Activated T-cell treated with anti-CD3 and anti-CD28 coated beads, Interleukin-2, amount 50 U/mL, for 4 hours (primary cell): ENCODE measurements at places on chromosomes 5 and 9.

- DNase-seq: no peak
Measured at GRCh38 chr9:87294126-87294525, 203.5 kb upstream of the DAPK1 start.

GRCh38 chr5:137372773-137373160, 126.4 kb downstream of the SPOCK1 start:
- DNase-seq: no peak

GRCh38 chr5:112333331-112333781, 85.7 kb downstream of the EPB41L4A start:
- no peak for DNase-seq

GRCh38 chr9:94875300-94876020, 149.0 kb downstream of the AOPEP start:
- no peak for DNase-seq

DNA sequence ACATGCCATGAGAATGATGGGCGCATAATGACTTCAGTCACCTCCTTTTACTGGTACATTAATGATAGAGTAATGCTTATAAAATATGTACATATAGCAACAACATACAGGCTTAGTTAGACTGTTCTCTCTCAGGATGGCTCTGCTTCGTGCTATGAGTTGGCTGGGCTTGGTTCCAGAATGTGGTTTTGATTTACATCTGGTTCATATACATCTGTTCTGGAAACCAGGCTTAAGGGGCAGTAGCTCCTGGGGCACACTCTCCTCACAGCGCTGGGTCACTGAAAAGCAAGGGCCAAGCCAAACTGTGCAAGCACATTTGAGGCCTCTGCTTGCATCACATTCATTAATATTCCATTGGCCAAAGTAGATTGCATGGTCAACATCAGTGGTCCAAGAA, 44.9 kb downstream of the PCSK1 start:
- no peak for DNase-seq

DNA sequence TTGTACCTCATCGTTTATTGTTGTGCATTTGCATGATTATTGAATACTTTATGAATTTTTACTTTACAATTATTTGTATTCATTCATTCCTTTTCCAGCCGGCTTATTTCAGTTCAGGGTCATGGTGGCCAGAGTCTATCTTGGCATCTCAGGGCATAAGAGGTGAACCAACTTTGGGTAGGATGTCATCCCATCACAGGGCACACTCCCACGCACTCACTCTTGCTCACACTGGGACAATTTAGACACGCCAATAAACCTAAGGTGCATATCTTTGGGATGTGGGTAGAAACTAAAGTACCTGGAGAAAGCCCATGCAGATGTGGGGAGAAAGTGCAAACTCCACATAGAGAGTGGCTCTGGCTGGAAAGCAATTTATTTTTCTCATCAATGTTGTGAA, 158.1 kb upstream of the MAST4 start:
- DNase-seq: no peak

GRCh38 chr9:20725675-20726074, 41.6 kb downstream of the FOCAD start:
- no peak for DNase-seq

- DNase-seq: peak; percentile 48
Measured at GRCh38 chr9:111937781-111938426, 41.3 kb downstream of the UGCG start.

DNA sequence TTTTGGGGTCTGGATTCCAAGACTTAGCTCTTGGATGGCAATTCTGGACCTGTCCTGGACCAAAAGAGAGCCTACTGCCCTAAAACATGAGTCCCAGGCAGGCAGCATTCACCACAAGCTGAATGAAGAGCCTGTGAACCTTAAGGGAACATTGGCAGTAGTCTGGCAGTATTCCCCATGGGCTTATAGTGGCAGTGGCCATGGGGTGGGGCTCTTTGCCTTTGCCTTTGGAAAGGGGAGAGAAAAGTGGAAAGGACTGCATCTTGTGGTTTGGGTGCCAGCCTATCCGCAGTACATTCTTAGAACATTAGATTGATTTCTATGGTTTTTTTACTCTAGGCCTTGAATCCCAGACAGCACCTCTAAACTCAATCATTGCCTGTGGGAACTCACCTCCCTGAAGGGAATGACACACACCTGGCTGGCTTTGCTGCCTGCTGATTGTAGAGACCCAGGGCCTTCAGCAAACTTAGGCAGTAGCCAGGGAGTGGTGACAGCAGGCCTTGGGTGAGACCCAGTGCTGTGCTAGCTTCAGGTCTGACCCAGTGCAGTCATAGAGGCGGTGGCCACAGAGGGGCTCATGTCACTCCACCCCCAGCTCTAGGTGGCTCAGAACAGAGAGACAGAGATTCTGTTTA, 216.3 kb downstream of the CETN3 start:
- no peak for DNase-seq

DNA sequence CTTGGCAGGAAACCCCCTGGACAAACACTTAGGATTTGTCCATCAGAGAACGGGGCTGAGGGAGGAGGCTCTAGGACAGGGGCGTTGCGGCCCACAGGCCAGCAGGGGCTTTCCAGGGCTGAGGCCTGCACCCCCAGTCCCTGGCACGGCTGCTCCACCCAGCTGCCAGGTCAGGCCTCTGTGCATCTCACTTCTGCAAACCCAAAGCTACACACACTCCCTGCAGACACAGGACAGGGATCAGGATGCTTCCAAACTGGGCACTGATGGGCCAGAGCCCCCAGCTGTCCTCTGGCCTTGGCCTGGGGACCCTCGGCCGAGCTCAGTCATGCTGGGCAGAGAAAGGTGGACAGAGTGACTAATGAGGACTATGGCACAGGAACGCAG, 106.2 kb upstream of the SARDH start:
- no peak for DNase-seq

DNA sequence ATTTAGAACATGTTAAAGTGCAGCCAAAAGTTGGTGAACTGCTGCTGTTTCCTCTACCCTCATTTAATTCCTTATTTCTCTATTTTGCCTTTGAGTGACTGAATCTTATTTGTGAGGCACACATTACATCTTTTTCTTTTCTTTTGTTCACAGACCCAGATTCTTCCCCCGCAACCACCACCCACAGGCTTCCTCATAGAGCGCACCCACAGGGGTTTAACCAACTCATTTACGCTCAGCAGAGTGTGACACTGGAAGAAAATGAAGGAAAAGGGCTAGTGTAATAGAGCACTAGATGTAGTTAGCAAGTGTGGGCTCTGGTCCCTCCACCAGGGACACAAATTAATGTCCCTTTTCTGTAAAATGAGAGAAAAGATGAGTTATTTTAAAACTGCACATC, 200.7 kb downstream of the PARP8 start:
- no peak for DNase-seq

DNA sequence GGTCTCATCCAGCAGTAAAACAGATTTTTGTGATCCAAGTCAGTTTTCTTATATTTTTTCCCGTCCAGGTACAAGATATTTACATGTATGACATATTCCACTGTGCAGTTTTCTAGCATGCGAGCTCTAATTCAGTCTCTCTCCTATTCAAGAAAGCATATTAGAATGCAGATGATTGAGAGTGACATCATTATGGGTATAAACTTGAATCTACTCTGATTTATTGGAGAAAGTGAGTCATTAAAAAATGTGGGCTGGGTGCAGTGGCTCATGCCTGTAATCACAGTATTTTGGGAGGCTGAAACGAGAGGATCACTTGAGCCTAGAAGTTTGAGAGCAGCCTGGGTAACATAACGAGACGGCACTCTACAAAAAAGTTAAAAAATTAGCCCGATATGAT, 6.2 kb downstream of the FER start:
- DNase-seq: no peak

- DNase-seq: peak; percentile 75
Measured at GRCh38 chr5:149442563-149443182, 63.6 kb upstream of the IL17B start.

DNA sequence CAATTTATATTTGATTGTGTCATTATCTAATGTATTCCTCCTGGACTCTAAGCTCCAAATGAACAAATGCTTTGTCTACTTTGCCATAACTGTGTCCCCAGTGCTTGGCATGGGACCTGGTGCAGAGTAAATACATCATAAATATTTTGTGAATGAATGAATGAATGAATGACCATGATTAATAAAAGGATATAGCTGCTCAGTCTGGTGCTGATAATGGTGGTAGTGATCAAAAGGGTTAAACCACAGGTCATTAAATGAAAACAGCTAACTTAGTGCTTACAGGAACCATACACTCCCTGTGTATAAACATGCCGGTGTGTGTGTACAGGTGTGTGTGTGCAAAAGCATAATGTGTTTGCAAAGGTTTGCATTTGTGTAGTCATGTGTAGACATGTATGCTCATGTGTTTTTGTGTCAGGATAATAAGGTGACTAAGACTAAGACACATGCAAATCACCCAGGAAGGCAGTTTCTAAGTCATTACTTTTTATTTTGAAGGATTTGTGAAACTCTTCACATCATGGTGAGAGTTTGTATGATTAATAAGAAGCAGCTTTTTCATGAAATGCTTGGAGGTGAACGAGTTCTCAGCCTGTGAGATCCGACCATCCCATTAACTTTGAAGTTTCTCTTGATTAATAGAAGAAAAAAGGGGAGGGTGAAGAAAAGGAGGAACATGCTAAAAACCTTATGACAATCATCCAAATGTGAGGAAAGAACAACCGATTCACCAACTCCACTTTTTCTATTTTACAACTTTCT, 24.6 kb downstream of the SPARC start:
- DNase-seq: no peak

GRCh38 chr9:89522261-89522958, 24.5 kb upstream of the SEMA4D start:
- peak; percentile 54 for DNase-seq

DNA sequence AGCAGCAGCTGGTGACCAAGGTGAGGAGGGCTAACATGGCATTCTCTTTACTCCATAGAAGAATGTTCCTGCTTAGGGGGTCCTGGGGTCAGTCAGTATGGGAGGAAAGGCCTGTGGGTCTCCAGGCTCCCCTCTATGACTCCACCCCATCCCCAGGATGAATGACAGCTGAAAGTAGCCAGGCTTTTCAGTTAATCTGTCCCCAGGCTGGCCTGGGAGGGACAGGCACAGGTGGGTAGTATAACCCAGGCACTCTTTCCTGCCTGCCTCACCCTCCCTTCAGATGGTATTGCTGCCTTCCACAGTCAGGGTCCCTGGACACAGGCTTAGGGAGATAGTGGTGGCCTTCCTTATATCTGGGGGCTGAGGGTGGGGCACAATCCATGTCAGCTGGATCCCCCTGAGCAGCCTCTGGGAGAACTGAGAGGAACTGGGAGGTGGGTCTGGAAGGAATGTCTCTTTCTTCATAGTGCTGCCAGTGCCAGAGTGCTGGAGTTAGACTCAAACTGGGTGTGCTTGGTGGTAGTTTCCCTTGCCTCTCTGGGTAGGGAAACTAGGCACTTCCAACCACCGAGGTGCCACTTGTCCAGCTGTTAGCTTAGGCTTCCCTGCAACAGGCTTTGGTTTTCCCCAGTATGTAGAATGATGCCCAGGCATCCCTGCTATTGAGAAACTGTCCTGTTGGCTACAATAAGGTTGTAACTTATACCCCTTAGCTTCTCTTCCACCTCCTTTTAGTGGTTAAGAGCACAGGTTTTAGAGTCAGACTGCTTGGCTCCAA, 27.8 kb downstream of the LARP1 start:
- DNase-seq: no peak

DNA sequence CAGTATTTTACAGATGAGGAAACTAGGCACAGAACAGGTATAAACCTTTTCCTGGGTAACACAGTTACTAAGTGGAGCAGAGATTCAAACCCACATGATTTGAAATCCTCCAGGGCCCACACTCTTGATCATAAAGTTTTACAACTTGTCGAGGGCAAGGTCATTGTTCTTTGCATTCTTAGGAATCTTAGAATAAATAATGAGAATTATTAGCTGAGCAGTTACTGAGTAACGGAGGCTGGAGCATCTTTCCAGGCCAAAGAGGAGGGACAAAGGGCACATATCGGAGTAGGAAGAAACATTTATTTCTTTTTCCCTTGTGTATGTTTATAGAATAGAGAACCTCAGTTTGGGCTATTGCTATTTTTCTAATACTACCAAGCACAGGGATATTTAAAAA, 27.1 kb upstream of the F2R start:
- DNase-seq: no peak

- DNase-seq: no peak
Measured at GRCh38 chr5:15463231-15463980, 36.6 kb upstream of the FBXL7 start.

DNA sequence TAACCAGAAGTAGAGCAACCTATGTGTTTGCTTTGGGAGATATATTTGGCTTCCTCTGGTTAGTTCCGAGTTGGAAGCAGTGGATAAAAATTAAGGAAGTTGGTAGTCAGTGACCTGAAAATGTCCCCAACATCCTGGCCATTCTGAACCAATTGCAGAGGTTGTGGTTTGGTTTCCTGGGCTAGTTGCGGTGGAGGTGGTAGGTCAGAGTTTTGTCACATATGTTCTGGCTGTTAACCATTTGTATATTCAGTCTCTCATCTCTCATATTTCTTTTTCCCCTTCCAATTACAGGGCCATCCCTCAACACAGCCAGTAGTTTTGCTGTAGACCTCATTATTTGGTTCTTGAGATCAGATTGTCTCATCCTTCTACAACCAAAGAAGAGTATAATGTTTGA, 1026.9 kb downstream of the PTPRD start:
- no peak for DNase-seq

DNA sequence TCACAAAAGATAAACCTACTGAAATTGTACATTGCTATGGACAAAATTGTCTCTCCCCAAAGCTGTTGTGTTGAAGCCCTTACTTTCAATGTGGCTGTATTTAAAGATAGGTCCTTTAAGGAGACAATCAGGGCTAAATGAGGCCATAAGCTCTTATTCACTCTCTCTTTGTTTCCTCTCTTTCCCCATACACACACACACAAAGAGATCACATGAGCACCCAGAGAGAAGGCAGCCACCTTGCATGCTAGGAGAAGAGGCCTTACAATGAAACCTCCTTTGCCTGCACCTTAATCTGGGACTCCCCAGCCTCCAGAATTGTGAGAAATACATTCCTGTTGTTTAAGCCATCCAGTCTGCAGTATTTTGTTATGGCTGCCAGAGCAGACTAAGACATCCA, 1295.6 kb upstream of the CDH6 start:
- DNase-seq: no peak

DNA sequence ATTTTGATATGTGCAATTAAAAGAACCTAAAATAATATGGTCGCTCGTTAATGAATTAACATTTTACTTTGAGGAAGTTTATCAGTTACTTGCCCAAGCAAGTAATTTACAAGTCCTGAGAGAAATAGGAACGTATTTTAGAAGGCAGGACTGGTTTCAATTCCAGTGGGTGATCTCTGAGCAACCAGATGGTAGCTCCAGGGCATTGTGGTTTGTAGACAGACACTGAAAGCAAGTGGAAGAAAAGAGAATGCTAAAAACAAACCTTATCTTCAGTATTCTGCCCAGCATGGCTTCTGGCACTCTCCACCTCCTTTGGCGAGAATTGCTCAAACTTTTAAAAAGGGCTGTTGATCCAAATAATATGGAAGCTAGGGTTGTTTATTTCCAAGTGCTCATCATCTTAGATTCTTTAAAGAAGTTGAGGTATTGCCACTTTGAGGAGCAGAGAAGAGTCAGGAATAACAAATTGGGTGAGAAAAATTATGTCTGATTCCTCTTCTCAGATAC, 31.8 kb upstream of the ERAP2 start:
- no peak for DNase-seq

GRCh38 chr5:10364186-10364689, 10.7 kb downstream of the MARCHF6 start:
- no peak for DNase-seq

- no peak for DNase-seq
Measured at GRCh38 chr5:129629575-129629974, 118.3 kb upstream of the MINAR2 start.

- DNase-seq: no peak
Measured at GRCh38 chr9:95268681-95269080, 48.8 kb downstream of the FANCC start.

GRCh38 chr5:174094857-174095606, 49.5 kb downstream of the NSG2 start:
- no peak for DNase-seq
